ENCODE measurements at places on chromosomes 4 and X. TPM values are rescaled to one million over a fixed set of nuclear protein-coding genes. Genes with fewer than 3 reads are reported as not detected.

- H3K27me3 ChIP-seq: no peaks in the 10 kb centered on the region
- H3K27ac ChIP-seq: no peak overlapping the region
- no peak for DNase-seq
- H3K4me1 ChIP-seq: no peaks in the 10 kb centered on the region
- H3K4me3 ChIP-seq: no peak overlapping the region
- no peaks in the 10 kb centered on the region for H3K36me3 ChIP-seq
Observed at GRCh38 chr4:100348473-100348872, 158.2 kb upstream of the DDIT4L start.

- H3K27me3 ChIP-seq: no peaks in the 10 kb centered on the region
- no peak overlapping the region for H3K27ac ChIP-seq
- no peak for DNase-seq
- H3K4me1 ChIP-seq: no peaks in the 10 kb centered on the region
- H3K36me3 ChIP-seq: no peaks in the 10 kb centered on the region
Observed at GRCh38 chrX:7170898-7171297, 22.9 kb upstream of the PUDP start.

DNA sequence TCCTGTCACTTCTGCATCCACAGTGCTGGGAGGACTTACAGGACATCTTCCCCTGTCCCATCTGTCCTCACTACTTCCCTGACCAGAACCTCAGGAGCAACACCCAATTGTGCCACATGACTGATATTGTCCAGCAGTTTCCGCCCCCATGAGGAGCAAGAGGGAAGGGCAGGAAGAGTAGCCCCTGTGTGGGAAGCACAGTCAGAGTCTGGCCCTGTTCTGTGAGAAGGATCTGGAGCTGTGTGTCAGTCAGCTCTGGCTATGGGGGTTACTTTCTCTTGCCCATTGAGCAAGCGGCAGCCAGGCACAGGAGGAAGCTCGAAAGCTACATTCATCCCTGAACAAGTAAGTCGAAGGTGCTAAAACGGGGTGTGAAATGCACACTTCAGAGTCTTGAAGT lies 14.8 kb upstream of the TRIM60 start:
- no peak for DNase-seq
- H3K27ac ChIP-seq: no peak overlapping the region
- no peaks in the 10 kb centered on the region for H3K36me3 ChIP-seq
- no peaks in the 10 kb centered on the region for H3K4me1 ChIP-seq

DNA sequence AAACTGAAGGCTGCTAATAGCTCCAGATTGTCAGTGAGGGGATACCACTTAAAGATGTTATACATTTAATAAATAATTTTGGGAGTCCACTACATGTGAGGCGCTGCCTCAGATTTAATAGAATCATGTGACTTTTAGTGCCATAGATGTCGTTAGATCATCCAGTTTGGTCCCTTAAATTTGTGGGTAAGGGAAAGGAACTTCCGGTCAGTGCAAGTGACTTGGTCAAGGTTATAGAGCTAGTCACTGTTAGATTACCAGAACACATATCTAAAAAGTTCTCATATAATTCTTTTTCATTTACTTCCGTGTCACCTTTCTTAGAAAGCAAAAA lies 529 bp upstream of the UBA6 start:
- peak overlapping the region; percentile 100 for H3K4me3 ChIP-seq
- peaks cover 3% of the 10 kb centered on the region for H3K4me1 ChIP-seq
- no peak for DNase-seq
- no peaks in the 10 kb centered on the region for H3K27me3 ChIP-seq

GRCh38 chr4:110854021-110854678 lies 231.3 kb upstream of the PITX2 start:
- no peaks in the 10 kb centered on the region for H3K27me3 ChIP-seq
- H3K36me3 ChIP-seq: no peaks in the 10 kb centered on the region
- H3K4me1 ChIP-seq: peaks cover 5% of the 10 kb centered on the region
- no peak for DNase-seq
- H3K27ac ChIP-seq: no peak overlapping the region
- no peak overlapping the region for H3K4me3 ChIP-seq

GRCh38 chr4:176259330-176260090 lies 9.5 kb downstream of the ASB5 start:
- H3K27ac ChIP-seq: no peak overlapping the region
- DNase-seq: no peak
- no peaks in the 10 kb centered on the region for H3K27me3 ChIP-seq
- no peak overlapping the region for H3K4me3 ChIP-seq

GRCh38 chrX:40504801-40505605 lies 75.8 kb upstream of the ATP6AP2 start:
- H3K36me3 ChIP-seq: no peaks in the 10 kb centered on the region
- H3K27me3 ChIP-seq: no peaks in the 10 kb centered on the region
- peaks cover 6% of the 10 kb centered on the region for H3K4me1 ChIP-seq
- no peak overlapping the region for H3K27ac ChIP-seq
- no peak for DNase-seq

DNA sequence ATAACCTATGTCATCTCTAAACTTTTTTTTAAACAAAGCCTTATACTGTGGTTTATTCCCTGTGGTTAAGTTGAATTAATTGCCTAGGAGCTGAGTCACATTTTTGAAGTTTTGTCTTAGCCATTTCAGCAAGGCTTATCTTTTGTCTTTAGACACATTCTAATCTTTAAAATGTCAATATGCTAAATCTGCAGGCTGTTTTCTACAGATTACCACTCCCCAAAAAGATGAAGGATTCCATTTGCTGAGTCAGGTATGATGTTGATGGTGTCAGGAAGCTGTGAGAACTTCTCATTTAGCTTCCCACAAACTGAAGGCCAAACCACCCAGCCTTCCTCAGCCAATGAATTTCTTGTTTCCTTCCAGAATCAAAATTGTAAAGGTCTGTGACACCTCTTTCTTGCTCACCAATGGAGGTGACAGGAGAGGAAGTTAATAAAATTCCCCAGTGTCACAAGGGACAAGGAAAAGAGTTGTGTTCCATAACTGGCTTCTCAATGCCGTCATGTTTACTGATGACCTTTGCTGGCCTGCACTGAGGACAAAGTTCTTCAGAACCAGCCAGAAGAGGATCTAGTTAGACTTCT lies 3.7 kb upstream of the CXCL6 start:
- no peak for DNase-seq
- no peak overlapping the region for H3K27ac ChIP-seq
- H3K4me1 ChIP-seq: no peaks in the 10 kb centered on the region
- no peak overlapping the region for H3K4me3 ChIP-seq
- H3K27me3 ChIP-seq: no peaks in the 10 kb centered on the region

GRCh38 chr4:135177321-135177720 lies 975.7 kb upstream of the PABPC4L start:
- H3K27ac ChIP-seq: no peak overlapping the region
- H3K4me1 ChIP-seq: no peaks in the 10 kb centered on the region
- H3K36me3 ChIP-seq: no peaks in the 10 kb centered on the region
- no peaks in the 10 kb centered on the region for H3K27me3 ChIP-seq
- H3K4me3 ChIP-seq: no peak overlapping the region
- DNase-seq: no peak

GRCh38 chr4:159021597-159022385 lies 81.1 kb upstream of the RAPGEF2 start:
- H3K4me3 ChIP-seq: no peak overlapping the region
- DNase-seq: no peak
- no peaks in the 10 kb centered on the region for H3K36me3 ChIP-seq
- H3K27ac ChIP-seq: no peak overlapping the region
- H3K27me3 ChIP-seq: no peaks in the 10 kb centered on the region
- H3K4me1 ChIP-seq: no peaks in the 10 kb centered on the region

- no peak for DNase-seq
- H3K27ac ChIP-seq: no peak overlapping the region
- no peaks in the 10 kb centered on the region for H3K4me1 ChIP-seq
- H3K27me3 ChIP-seq: no peaks in the 10 kb centered on the region
Observed at GRCh38 chr4:123856689-123857545, 460.3 kb downstream of the SPRY1 start.

- no peak overlapping the region for H3K4me3 ChIP-seq
- H3K4me1 ChIP-seq: no peaks in the 10 kb centered on the region
- DNase-seq: no peak
- no peak overlapping the region for H3K27ac ChIP-seq
- no peaks in the 10 kb centered on the region for H3K27me3 ChIP-seq
- H3K36me3 ChIP-seq: no peaks in the 10 kb centered on the region
Observed at GRCh38 chr4:2436301-2436700, 17.5 kb downstream of the CFAP99 start.

DNA sequence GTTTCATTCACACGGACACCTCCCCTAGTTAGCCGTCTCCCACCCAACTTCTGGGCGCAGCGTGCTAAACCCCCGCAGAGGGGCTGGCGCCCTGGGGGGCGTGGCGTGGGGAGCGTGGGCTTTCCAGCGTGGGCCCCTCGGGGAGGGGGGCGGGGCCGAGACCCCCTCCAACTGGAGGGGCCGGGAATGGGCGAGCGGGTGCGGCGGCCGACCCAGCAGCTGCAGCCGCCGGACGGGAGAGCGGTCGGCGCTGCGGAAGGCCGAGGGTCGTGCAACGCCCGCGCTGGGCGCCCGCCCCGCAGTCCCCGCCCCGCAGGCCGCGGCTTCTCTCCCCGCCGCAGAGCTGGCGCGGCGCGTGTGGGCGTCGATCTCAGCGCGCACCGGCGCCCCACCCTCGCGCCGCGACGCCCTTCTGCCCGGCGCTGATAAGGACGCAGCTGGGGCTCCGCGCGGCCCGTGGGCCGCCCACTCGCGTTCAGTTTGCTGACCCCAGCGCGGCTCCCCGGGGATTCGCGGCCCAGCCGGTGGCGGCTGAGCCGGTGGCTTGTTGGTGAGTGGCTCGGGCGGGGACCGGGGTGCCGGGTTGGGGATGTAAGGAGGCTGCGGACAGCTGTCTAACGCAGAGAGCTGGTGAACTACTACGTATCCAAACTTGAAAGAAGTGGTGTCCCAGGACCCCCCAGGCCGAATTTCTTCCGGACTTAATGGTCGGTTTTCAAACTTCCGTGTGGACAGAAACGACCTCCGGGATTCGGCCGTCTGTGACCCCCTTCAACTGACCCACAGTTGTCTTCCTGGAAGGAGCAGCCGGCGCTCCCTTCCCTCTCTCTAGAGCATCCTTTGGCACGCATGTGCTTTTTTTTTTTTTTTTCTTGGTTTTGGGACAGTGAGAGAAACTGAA lies 1.5 kb downstream of the FHDC1 start:
- DNase-seq: peak; percentile 82
- peaks cover 31% of the 10 kb centered on the region for H3K4me1 ChIP-seq
- H3K36me3 ChIP-seq: no peaks in the 10 kb centered on the region

GRCh38 chr4:67456577-67457196 lies 88.6 kb downstream of the CENPC start:
- H3K36me3 ChIP-seq: no peaks in the 10 kb centered on the region
- no peak overlapping the region for H3K4me3 ChIP-seq
- H3K27me3 ChIP-seq: no peaks in the 10 kb centered on the region

DNA sequence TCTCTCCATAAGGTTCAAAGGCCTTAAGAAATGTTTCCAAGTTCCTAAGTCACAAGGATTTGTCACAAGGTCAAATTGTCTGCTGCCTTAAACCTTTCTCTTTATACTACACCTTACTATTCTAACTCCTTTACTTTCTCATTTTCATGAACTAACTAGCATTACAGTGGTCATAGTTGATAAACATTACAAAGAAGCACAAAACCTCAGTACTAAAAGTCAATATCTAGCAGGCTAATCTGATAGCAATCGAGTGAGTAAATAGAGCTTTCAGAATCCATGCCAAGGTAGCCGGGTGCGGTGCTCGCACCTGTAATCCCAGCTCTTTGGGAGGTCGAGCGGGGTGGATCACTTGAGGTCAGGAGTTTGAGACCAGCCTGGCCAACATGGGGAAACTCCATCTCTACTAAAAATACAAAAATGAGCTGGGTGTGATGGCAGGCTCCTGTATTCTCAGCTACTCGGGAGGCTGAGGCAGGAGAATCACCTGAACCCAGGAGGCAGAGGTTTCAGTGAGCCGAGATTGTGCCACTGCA lies 510.0 kb downstream of the GBA3 start:
- H3K4me3 ChIP-seq: no peak overlapping the region
- no peak for DNase-seq
- no peak overlapping the region for H3K27ac ChIP-seq
- H3K36me3 ChIP-seq: no peaks in the 10 kb centered on the region
- H3K4me1 ChIP-seq: no peaks in the 10 kb centered on the region
- H3K27me3 ChIP-seq: no peaks in the 10 kb centered on the region

DNA sequence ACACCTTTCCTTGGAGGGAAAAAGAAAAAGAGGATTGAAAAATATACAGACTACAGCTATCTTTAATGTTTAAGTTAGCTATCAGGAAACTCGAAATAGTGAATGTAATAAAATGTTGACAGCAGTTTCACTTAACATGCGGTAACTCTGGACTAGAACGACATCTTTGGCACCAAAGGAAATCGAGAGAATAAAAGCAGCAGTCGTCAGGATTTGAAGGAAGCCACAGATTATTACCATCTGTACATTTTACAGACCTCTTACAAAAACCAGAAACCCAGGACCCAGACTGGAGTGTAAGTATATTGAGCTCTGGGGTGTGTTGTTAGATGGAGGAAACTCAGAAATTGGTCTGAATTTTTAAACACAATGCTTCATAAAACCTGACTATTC lies 51.6 kb upstream of the STOX2 start:
- H3K27ac ChIP-seq: no peak overlapping the region
- no peak for DNase-seq
- H3K4me3 ChIP-seq: no peak overlapping the region
- H3K36me3 ChIP-seq: no peaks in the 10 kb centered on the region

DNA sequence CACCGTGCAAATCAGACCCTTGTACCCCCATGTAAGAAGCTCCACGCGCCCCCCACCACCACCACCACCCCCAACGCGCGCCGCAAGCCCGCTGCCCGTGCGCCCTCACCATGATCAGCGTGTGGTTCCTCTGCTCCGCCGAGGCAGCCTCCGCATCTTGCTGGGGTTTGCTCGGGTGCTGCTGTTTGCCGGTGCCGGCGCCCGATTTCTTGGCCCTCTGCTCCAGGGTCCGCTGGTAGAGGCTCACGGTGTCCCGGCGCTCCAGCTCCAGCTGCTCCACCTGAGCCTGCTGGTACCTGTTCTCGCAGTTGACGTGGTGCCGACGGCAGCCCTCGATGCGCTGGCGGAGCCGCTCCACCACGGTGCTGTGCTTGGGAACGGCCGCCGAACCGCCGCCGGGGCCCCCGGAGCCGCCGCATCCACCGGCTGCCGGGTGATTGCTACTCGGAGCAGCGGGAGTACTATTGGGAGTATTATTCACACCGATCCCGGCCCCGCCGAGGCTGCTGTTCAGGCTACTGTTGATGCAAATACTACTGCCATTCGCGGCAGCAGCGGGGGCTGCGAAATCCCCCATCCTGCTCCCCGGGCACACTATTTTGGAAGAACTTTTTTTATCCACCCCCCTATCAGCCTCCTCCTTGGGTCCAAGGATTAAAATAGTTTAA lies 1.1 kb downstream of the MAML3 start:
- H3K36me3 ChIP-seq: no peaks in the 10 kb centered on the region
- H3K4me3 ChIP-seq: peak overlapping the region; percentile 92
- H3K27me3 ChIP-seq: no peaks in the 10 kb centered on the region

- H3K27me3 ChIP-seq: no peaks in the 10 kb centered on the region
- no peaks in the 10 kb centered on the region for H3K36me3 ChIP-seq
- no peak for DNase-seq
- no peaks in the 10 kb centered on the region for H3K4me1 ChIP-seq
- no peak overlapping the region for H3K27ac ChIP-seq
- no peak overlapping the region for H3K4me3 ChIP-seq
Observed at GRCh38 chr4:73979407-73979957, 2.3 kb downstream of the PF4 start.

The EMCN gene
- 4.4 TPM for polyA plus RNA-seq

The ASB5 gene
- polyA plus RNA-seq: not detected

The NMU gene
- not detected for polyA plus RNA-seq

The TMEM131L gene
- polyA plus RNA-seq: 4.9 TPM

The FRAS1 gene
- polyA plus RNA-seq: 0.28 TPM

The FAM184B gene
- polyA plus RNA-seq: 0.01 TPM

The GAB3 gene
- 0.75 TPM for polyA plus RNA-seq

The LRP2BP gene
- polyA plus RNA-seq: 0.64 TPM

The GUCY1B1 gene
- 2.6 TPM for polyA plus RNA-seq
